ENCODE measurements at places on chromosomes 4 and X. TPM values are rescaled to one million over a fixed set of nuclear protein-coding genes. Genes with fewer than 3 reads are reported as not detected.

DNA sequence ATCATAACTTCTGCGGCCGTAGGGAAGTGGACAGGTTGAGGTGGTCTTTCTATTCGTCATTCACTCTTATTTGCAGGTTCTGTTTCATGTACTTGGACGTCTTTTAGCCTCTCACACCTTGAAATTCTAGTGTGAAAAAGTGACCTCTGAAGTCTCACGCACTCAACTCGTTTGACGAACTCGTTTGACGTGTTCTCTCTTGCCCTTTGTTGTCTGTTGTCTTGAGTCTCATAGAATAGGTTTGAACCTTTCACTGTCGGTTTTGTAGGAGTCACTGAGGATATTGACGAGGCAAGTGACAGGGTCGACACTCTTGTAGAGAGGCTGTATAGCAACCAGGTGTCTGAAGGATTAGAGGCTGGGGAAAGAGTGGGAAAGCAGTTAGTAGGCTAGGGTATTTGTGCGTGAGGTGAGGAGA, 1.1 kb upstream of the PGRMC2 start:
- ATAC-seq = no peak

DNA sequence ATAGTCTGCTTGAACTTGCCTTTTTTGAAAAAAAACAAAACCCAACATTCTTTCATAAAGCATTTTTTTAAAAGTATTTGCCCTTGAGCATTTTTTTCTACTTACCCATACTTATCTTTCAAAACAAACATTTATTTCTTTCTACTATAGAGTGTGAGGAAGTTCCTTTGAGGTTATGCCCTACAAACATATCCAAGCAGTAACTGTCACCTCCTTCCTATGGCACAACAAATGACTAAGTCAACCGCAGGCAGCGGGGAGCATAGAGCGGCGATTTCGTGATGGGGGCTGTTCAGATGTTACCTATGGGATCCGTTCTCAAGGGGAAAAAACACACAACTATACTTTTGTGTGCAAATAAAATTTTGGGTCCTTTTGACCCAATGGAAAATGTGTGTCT, 19.4 kb downstream of the SPRY1 start:
- no peak for ATAC-seq

GRCh38 chr4:151618858-151619257, 141.9 kb downstream of the GATB start:
- ATAC-seq = no peak

DNA sequence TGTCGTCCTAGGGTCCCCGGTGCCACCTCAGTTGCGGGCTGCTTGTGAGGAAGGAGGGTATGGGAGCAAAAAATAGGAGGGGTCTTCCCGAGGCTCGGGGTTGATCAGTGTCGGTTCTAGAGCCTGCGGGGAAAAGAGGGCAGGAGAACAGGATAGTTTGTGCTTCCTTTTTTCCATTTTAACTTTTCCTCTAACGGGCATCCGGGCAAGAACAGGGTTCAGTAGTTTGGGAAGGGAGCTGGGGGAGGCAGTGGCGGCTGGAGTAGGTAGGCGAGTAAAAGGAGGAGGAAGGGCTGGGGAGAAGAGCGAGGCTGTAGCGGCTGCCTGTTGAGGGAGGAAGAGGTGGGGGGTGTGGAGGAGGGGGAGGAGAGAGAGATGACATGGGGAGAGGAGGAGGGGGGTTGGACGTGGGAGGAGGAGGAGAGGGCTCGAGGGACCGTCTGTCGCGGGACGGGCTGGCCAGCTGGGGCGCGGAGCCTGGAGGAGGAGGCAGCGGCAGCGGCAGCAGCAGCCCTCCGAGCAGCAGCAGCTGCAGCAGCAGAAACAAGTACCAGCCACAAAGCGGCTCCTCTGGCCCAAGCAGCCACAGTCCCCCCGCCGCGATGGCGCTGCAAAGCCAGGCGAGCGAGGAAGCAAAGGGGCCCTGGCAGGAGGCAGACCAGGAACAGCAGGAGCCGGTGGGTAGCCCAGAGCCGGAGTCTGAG, at the start of gene SLC16A2:
SLC16A2 (plus strand) TSS at position 458 of the 704 bp plus-strand sequence; CDS start at position 603, 145 bp downstream.
- ATAC-seq = peak; percentile 62

FAM9C gene
- total RNA-seq = not detected
